Lung (tissue), 17 donors: ENCODE measurements at places on chromosomes 5 and 9. TPM values are rescaled to one million over a fixed set of nuclear protein-coding genes. Genes with fewer than 3 reads are reported as not detected.

DNA sequence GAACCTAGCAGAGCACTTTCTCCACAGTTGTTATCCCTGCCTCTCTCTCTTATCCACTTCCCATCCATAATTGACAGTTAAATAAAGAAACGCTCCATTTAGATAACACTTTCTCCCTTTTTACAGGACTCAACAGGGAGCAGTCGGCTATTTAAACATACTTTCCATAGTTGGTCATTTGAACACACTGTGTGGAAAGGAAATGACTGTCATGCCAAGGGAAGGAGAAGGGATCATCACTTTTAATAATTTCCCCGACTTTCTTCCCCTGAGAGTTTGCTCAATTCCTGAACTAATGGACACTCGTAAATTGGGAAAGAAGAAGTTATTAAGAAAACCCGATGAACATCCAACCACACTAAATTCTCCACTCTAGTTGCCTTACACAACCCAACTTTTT lies 400.8 kb upstream of the PTGER4 start:
- DNase-seq = no peak
- no peak overlapping the region for H3K4me3 ChIP-seq
- H3K36me3 ChIP-seq = no peaks in the 10 kb centered on the region
- H3K4me1 ChIP-seq = no peaks in the 10 kb centered on the region

DNA sequence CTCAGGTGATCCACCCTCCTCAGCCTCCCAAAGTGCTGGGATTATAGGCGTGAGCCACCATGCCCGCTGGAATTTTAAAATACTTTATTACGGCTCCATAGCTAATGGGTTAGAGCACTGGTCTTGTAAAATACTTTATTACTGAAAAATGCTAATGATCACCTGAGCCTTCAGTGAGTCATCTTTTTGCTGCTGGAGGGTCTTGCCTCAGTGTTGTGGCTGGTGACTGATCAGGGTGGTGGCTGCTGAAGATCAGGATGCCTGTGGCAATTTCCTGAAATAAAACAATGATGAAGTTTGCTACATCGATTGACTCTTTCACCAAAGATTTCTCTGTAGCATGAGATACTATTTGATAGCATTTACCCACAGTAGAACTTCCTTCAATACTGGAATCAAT lies 26.0 kb upstream of the GNE start:
- no peak overlapping the region for H3K4me3 ChIP-seq
- H3K27ac ChIP-seq = no peak overlapping the region
- no peaks in the 10 kb centered on the region for H3K36me3 ChIP-seq
- H3K27me3 ChIP-seq = no peaks in the 10 kb centered on the region

DNA sequence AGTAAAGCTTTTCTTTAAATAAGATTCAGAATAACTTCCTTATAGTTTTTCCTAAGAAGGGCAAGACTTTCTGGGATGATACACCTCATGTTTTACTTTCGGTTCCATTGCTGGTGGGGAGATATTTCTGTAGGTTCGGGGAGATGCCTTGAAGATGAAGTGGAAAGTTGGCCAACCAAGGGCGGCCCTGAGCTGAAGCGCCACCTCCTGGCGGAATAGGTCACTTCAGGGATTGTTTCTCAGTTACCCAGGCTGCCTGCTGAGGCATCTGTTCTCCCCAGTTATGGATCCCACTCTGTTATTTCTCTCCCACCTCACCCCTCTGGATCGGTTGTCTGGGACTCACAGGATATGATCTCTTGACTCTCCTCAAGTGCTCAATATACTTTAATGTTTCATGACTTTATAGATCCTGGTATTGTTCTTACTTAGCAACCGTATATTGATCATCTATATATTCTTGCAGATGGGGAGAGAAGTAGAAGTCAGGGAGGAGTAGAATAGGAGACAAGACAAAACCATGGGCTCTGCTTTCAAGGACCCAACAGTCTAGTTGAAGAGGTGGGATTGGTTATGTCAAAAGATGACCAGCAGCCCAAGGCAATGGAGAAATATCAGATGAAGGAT lies 23.4 kb downstream of the MEGF10 start:
- H3K27ac ChIP-seq = no peak overlapping the region
- no peak overlapping the region for H3K4me3 ChIP-seq
- no peaks in the 10 kb centered on the region for H3K36me3 ChIP-seq
- peak; percentile 27 for DNase-seq
- H3K27me3 ChIP-seq = no peaks in the 10 kb centered on the region

GRCh38 chr5:96683392-96683791 lies 21.2 kb downstream of the CAST start:
- no peak for DNase-seq
- H3K27me3 ChIP-seq = no peaks in the 10 kb centered on the region
- H3K27ac ChIP-seq = no peak overlapping the region
- H3K4me1 ChIP-seq = peaks cover 2% of the 10 kb centered on the region

DNA sequence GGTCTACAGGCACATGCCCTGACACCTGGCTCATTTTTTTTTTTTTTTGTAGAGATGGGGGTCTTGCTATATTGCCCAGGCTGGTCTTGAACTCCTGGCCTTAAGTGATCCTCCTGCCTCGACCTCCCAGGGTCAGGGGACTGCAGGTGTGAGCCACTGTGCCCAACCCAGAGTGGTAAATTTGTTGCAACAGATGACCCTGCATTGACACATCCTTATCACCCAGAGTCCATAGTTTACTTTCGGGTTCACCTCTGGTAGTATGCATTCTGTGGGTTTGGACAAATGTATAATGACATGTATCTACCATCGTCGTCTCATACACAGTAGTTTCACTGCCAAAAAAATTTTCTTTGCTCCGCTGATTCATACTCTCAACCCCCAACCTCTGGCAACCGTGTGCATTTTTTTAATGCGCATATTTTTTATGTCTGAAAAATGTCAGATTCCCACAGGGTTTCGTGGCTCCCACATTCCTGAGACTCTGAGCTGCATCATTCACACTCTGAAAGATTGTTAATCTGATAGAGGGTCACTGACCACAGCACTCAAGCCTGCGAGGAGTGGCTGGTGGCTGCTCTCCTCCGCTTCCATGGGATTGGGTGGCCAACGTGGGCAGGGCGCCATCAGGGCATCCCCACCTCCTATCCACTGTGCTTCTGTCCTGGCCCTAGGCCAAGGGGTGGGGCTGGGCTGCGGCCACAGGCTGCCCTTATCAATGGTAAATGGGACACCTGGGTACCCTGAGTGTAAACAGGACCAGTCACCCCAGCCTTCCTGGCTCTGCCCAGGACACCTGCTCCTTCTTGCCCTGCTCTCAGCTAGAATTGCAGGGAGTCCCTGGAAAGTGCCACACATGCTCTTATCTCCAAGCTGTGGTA lies 9.6 kb downstream of the NDST1 start:
- H3K4me3 ChIP-seq = no peak overlapping the region
- peaks cover 9% of the 10 kb centered on the region for H3K36me3 ChIP-seq
- peak; percentile 26 for DNase-seq
- peak overlapping the region; percentile 79 for H3K27ac ChIP-seq
- H3K27me3 ChIP-seq = no peaks in the 10 kb centered on the region
- H3K4me1 ChIP-seq = peaks cover 30% of the 10 kb centered on the region

GRCh38 chr5:126334760-126335159 lies 88.4 kb upstream of the GRAMD2B start:
- no peak overlapping the region for H3K4me3 ChIP-seq
- no peaks in the 10 kb centered on the region for H3K27me3 ChIP-seq
- no peak overlapping the region for H3K27ac ChIP-seq
- peak; percentile 59 for DNase-seq
- no peaks in the 10 kb centered on the region for H3K4me1 ChIP-seq
- H3K36me3 ChIP-seq = no peaks in the 10 kb centered on the region

GRCh38 chr5:33827885-33828284 lies 63.9 kb downstream of the ADAMTS12 start:
- DNase-seq = no peak
- H3K36me3 ChIP-seq = no peaks in the 10 kb centered on the region
- H3K4me3 ChIP-seq = no peak overlapping the region

Gene SIT1
- polyA plus RNA-seq = 1.9 TPM

DNA sequence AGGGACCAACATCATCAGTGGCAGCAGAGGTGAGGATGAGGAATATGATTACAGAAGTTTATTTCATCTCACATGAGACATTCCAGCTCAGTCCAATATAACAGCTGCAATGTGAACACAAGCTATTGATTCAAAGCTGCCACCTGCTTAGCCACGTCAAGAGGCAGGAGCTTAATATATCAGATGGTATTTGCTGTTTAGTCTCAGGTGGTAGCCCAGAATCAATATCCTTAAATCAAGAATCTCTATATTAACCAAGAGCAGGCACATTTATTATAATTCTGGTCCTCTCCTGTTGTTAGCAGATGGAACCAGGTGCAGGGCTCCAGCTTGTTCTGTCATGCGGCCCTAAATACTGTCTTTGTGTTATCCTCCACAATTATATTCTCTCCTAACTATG lies 431.6 kb downstream of the ICE1 start:
- no peaks in the 10 kb centered on the region for H3K4me1 ChIP-seq
- no peak overlapping the region for H3K4me3 ChIP-seq
- no peaks in the 10 kb centered on the region for H3K27me3 ChIP-seq
- no peak overlapping the region for H3K27ac ChIP-seq
- no peaks in the 10 kb centered on the region for H3K36me3 ChIP-seq

DNA sequence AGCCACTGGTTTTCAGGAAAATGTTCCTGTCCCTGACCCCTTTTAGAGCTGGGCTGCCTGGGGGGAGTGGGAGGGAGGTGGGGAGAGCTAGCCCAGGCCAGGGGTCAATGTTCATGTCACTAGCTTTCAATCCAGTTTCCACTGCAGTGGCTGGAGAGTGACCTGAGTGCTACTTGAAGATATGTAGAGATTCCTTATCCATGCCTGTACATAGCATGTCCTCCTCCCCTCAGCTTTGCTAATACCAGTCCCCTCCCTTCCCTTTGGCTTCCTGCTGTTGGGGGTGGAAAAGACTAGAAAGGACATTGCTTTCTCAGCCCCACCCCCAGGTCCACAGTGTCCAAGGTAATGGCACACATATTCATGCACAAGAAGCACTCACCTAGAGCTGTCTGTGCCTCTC lies 7.8 kb downstream of the DNAJB5 start:
- H3K4me1 ChIP-seq = peaks cover 13% of the 10 kb centered on the region
- H3K27me3 ChIP-seq = no peaks in the 10 kb centered on the region
- DNase-seq = no peak
- H3K4me3 ChIP-seq = no peak overlapping the region
- no peak overlapping the region for H3K27ac ChIP-seq

- H3K4me3 ChIP-seq = no peak overlapping the region
- no peaks in the 10 kb centered on the region for H3K36me3 ChIP-seq
- H3K27ac ChIP-seq = no peak overlapping the region
Observed at GRCh38 chr5:143850050-143850683, 38.2 kb downstream of the HMHB1 start.
